Stimulated activated CD4-positive, alpha-beta T cell treated with anti-CD3 and anti-CD28 coated beads, Interleukin-1b, Interleukin-23, amount 100 ng/mL, for 48 hours (primary cell): ENCODE measurements at places on chromosomes 13 and 19.

GRCh38 chr19:41895745-41896580 lies 13.0 kb downstream of the ARHGEF1 start:
- DNase-seq = no peak

DNA sequence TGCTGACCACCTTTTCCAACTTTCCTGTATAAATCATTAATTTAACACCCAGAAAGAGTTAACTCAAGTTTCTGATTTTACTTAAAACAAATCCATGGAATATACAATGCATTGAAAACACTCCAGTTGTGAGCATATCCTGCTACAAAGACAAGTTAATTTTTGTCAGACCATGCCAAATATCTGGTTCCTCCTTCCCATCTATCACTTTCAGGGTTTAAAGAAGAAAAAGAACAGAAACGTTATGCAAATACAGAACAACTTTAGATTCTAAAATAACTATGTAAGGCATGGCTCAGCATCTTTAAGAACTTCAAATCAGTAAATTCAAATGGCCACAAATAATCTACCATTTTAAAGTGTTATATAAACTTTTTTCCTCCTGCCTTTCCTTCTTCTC lies 14.9 kb downstream of the MRPS31 start:
- no peak for DNase-seq

DNA sequence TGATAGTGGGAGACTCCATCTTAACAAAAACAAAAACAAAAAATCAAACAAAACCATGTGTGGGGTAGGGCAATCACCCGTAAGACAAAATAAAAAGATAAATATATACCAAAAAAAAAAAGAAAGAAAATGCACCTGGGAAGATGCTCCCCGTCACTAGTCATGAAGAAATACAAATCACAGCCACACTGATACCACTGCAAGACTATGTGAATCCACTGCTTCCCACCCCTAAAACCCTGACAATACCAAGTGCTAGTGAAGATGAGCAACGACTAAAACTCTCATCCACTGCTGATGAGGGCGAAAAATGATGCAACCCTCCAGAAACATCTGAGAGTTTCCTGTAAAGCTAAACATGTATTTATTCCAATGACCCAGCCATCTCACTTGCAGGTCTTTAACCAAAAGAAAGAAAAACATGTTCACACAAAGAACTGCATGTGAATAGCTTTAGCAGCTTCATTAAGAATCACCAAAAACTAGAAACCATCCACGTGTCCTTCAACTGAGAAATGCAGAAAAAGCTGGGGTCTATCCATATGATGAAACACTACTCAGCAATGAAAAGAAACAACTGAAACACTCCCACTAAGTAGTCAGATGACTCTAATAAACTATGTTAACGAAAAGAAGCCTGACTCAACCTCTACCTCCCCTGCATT lies 31.7 kb downstream of the BRD4 start:
- DNase-seq = peak; percentile 44

- no peak for DNase-seq
Observed at GRCh38 chr13:83498481-83499190, 383.6 kb downstream of the SLITRK1 start.

DNA sequence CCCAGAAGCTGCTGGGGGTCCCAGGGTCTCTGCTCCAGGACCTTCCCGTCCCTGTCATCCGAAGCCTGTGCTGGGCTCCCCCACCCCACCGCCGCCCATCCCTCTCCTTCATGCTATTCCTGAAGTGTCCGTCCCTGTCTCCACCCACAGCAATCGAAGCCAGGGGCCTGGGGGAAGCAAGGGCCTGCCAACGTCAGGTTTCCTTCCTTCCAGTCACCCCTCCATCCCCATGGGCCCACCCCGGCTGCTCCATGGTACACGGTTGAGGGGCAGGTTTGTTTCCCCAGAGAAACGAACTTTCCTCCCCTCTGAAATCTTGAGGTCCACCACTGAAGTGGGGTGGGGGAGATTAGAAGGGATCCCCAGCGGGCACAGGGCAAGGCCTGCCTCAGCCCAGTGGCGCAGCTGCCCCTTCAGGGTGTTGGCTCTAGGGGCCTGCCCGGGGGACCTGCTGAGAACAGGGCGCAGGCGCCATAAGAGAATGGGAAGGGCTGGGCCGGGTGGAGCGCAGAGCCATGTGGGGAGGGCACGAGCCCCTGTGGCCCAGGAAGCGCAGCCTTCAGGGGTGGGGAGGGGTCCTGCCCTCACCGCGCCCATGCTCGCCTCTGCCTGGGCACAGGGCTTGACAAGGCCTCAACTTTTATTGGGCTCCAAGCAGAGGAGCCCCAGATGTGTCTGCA lies 16.1 kb downstream of the CEBPG start:
- DNase-seq = no peak

- no peak for DNase-seq
Observed at GRCh38 chr13:37460166-37460565, 138.4 kb downstream of the POSTN start.
